ENCODE measurements at places on chromosomes 2 and 18.
A peak's percentile ranks its signal among the peaks of the same experiment; 100 is the strongest.

- DNase-seq: no peak
Measured at GRCh38 chr2:199994371-199994770, 39.0 kb downstream of the MAIP1 start.

DNA sequence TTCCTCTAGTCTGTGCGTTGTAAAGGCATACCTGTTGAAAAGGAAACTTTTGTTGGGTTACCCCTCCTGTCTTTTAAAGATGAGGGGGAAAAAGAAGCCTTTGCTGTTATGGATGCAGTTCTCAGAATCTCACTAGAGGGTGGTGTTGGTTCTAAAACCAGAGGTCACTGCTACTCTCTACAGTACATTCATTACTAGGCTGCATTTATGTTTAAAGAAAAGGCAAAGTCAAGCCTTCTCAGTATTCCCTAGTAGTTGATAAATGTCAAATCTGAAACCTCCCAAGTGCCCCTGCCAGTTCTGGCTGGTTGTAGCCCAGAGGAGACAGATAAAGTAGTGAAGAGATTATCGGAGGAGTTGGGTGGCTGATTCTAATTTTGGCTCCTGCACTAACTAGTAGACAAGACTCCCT lies 1.4 kb upstream of the PLCL1 start:
- DNase-seq: peak; percentile 40

DNA sequence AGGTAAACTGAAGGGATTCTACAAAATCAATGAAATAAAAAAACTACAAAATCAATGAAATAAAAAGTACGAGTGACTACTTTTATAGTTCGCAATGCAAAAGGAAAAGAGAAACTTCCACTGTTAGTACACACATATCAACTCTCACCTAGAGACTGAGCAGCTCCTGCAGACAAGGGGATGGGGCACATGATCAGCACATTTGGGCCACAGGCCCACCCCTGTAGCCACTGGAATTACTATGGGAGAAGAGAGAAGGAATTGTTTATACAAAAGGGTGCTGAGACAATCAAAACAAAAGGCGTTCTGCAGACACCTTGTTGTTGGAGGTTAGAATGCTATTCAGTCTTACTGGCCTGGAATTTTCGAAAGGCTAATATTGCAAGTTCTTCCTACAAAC lies 34.7 kb upstream of the CD226 start:
- DNase-seq: peak; percentile 15

DNA sequence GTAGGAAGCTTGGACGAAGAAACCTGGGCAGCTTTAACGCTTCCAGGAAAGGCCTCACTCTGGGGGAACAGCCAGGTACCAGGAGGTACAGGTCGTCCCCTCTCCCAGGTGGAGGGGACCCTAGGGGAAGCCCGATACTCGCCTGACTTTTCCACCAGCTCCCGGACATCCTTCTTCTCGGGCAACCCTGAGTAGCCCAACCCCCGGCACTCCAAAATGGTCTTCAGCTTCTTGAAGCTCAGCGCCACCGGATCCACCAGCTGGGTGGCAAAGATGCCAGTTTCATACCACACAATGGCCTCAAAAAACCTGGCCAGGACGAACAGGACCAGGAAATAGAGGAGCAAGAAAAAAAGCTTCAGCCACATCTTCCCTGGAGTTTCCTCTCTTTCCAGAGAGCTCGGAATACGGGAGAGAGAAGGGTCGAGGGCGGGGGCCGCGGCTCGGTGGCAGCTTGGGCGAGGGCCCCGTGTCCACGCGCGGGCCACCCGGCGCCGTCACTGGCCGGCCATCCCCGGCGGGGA lies 1.1 kb downstream of the RNF103 start:
- peak; percentile 32 for DNase-seq

DNA sequence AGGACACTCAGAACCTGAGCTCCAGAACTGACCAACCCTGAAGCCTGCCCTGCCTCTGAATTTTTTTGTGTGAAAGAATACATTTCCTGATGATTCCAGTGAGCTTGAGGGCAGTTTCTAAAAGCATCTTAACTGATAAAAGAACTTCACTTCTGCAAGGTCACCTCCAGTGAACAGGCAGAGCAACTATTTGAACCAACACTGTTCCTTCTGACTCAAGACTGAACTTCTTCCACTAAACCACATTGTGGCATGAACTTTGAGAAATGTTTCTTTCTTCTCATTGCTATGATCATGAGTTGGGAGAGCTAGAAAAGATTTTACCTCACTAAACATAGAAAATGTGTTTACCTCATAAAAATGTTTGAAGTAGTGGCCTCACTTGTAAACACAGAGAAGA lies 83.8 kb upstream of the SERTAD2 start:
- no peak for DNase-seq

DNA sequence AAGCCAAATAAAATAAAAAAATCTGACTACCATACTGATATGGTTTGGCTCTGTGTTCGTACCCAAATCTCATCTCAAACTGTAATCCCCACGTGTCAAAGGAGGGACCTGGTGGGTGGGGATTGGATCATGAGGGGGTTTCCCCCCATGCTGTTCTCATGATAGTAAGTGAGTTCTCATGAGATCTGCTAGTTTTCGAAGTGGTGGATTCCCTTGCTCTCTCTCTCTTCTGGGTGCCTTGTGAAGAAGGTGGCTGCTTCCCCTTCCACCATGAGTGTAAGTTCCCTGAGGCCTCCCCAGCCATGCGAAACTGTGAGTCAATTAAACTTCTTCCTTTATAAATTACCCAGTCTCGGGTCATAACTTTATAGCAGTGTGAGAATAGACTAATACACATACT lies 123.8 kb upstream of the WDSUB1 start:
- no peak for DNase-seq

DNA sequence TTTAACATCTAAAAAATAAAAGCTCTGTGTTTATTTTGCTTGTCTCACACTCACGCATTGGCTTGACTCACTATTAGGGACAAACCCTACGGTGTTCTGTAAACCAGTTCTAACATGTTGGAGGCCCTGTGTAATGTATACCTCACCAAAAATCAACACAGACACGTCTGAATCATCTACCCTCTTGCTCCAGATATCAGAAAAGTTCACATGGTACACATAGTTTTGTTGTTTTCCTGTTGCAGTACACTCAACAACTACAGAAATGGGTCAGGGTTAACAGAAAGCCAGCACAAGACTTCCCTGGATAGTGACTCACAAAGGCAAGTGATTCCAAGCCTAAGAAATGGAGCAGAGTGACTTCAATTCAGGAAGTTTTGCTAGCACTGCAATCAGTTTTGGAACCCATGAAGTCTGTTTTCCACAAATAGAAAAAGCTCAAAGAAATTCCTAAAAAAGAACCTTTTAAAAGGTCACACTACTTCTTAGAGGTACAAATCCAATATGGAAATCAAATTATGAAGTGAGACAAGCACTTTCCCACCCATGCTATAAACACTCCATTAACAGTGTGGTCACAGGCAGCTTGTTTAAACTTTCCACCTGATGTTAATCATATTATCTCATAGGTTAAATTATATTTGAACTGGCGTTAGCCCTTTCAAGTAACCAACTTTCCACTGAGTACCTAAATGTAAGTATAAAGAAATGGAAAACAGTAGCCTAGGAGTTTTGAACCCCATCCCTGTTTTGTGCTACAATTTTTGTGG lies 87.4 kb downstream of the GAREM1 start:
- no peak for DNase-seq

GRCh38 chr2:37877457-37878315 lies 47.4 kb upstream of the RMDN2 start:
- DNase-seq: peak; percentile 45

GRCh38 chr18:13605901-13606300 lies 120.5 kb downstream of the FAM210A start:
- DNase-seq: no peak

GRCh38 chr2:119364798-119365197 lies 1.8 kb downstream of the C2orf76 start:
- no peak for DNase-seq
